ENCODE measurements at places on chromosomes 2 and 18.

GRCh38 chr2:146048141-146048540 is 1528.2 kb upstream of the ZEB2 start:
- no peak for DNase-seq

GRCh38 chr2:119764832-119765231 is 5.1 kb downstream of the PTPN4 start:
- DNase-seq, result no peak

GRCh38 chr18:44065206-44065605 is 615.5 kb upstream of the SETBP1 start:
- DNase-seq, result no peak

GRCh38 chr2:233429175-233429897 is 75.0 kb downstream of the DGKD start:
- DNase-seq, result no peak

DNA sequence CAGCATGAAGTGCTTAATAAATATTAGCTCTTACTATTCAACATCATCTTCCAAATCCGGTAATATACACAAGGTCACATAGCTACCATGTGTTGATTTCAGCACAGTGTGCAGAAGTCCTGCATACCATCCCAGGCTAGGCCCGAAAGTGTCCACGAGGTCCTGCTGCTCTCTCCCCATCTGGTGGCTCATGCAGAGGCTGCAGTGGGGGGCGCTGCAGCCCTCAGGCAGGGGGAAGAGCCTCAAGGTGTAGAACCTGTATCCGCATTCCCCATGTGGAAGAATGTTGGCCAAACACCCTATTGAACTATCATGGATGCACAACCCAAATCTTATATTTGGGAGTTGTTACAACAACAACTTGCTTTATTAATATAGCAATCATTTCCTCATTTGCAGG is 88.5 kb downstream of the ST6GAL2 start:
- DNase-seq, result no peak

DNA sequence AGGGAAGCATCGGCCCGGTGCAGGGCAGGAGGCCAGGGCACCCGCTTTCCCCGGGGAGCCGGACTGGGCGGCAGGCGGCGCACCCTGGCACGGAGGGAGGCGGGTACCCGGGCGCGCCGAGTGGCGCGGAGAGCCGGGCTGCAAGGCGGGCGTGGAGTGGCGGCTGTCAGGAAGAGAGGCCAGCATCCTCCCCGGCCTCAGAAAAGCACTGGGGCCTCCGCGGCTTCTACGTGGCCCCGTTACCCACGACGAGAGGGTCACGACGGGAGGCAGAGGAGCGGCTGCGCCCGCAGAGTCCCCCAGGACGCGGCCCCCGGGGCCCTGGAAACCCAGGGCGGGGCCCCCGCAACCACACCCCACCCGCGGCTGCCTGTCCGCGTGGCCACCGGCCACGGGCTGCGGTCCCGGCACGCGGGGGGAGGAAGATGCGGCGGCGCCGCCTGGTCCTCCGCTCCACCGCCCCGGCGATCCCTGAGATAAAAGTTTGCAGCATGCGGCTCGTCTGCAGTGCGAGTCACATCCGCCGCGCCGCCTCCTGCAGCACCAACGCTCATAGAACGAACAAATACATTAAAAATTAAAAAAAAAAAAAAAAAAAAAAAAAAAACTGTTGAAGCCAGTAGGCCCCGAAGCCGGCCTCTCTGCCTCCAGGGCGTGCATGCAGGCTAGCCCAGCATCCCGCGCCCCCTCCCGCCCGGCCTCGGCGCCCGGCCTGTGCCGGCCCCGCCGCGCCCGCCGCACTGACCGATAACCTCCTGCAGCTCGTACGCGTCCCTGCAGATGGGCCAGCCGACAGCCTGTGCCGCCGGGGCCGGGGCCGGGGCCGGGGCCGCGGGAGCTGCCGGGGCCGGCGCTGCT is 683 bp downstream of the STK39 start:
- DNase-seq, result no peak

DNA sequence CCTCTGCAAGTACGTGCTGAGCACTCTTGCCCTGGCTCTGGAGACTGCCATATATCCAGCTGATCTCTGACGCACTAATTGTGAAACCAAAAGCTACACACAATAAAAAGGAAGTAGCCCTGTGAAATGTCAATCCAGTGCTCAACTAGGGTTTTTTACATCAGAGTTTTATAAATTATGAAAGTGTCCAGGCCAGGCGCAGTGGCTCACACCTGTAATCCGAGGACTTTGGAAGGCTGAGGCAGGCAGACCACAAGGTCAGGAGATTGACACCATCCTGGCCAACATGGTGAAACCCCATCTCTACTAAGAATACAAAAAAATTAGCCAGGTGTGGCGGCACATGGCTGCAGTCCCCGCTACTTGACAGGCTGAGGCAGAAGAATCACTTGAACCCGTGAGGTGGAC is 24.5 kb upstream of the PEX13 start:
- DNase-seq, result no peak

- DNase-seq, result no peak
These were observed 800 bp downstream of the TTC21B start for GRCh38 chr2:165952741-165953211.

DNA sequence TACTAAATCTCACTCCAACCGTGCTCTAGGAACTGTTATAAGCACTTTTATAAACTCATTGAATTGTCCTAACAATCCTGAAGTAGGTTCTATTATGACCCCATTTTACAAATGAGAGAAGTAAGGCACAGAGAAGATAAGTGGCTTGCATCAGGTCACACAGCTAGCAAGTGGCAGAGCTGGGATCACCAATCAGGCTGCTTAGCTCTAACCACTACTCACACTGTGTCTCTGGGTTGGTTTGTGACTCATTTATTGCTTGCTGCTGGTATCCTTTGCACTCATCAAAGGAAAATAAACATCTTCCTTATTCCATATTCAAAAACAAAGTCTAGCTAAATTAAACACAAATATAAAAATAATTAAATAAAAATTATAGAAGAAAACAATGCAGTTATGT is 42.5 kb upstream of the IL1R2 start:
- no peak for DNase-seq

- no peak for DNase-seq
These were observed 91.6 kb downstream of the BIN1 start for GRCh38 chr2:127015106-127015910.

GRCh38 chr2:239275847-239276831 is 124.7 kb downstream of the HDAC4 start:
- no peak for DNase-seq

- DNase-seq, result no peak
These were observed 803.6 kb upstream of the FANCL start for GRCh38 chr2:59044736-59045135.

- no peak for DNase-seq
These were observed 850.6 kb downstream of the CNTNAP5 start for GRCh38 chr2:124875627-124876244.

- no peak for DNase-seq
These were observed 57.2 kb upstream of the BOD1L2 start for GRCh38 chr18:57089702-57090101.

DNA sequence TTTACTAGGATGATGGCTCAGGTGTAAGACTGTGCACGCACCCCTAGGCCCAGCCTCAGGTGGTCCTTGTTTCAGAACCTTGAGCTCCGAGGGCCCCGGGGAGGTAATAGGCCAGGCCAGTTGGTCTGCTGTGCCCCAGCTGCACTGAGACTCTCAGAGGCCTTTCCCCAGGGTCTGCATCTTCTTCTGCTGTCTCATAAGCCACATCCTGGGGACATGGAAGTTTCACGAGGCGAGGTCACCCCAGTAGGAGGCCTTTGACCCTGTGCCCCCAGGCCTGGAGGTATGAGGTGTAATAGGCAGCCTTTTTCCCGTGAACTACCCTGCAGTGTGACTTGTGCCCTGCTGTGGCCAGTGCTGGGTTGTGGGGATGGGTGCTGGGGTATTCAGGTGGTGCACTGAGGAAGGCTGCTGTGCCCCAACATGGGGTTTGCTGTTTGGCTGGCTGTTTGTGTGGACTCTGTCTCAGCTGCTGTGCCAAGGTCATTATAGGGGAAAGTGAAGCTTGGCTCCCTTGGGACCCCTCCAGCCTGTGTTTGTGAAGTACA is 6.9 kb downstream of the OXER1 start:
- DNase-seq, result no peak

- DNase-seq, result no peak
These were observed 1.2 kb downstream of the ME2 start for GRCh38 chr18:50880119-50880465.

DNA sequence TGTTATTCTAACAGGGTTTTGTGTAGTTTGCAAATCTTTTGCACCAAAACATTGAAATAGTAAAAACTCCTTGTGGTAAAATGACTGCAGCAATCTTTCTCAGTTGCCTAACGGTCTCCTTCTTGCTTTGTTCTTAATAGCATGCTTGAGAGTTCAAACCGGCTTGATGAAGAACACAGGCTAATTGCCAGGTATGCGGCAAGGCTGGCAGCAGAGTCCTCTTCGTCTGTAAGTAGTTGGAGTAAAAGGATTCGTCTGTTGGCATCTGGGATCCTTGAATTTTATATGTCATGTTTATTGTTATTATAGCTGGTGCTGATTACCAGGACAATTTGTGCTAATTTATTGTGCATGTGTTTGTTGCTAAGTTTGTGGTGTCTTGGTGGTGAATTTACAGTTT is 138.1 kb downstream of the DTNA start:
- DNase-seq, result no peak

GRCh38 chr2:219997341-219997851 is 370.0 kb downstream of the SLC4A3 start:
- no peak for DNase-seq

- DNase-seq, result no peak
These were observed 572 bp upstream of the ZNF516 start for GRCh38 chr18:76495435-76496193.

DNA sequence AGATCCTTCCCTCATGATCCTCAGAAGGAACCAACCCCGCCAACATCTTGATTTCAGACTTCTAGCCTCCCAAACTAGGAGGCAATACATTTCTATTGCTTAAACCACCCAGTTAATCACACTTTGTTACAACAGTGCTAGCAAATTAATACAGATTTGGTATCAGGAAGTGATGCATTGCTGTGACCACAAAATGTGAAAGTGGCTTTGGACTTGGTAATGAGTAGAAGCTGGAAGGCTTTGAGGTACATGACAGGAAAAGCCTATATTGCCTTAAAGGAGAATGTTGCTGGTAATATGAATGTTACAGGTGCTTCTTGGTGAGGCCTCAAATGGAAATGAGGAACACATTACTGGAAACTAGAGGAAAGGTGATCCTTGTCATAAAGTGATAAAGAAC is 260.3 kb downstream of the SATB2 start:
- DNase-seq, result no peak

DNA sequence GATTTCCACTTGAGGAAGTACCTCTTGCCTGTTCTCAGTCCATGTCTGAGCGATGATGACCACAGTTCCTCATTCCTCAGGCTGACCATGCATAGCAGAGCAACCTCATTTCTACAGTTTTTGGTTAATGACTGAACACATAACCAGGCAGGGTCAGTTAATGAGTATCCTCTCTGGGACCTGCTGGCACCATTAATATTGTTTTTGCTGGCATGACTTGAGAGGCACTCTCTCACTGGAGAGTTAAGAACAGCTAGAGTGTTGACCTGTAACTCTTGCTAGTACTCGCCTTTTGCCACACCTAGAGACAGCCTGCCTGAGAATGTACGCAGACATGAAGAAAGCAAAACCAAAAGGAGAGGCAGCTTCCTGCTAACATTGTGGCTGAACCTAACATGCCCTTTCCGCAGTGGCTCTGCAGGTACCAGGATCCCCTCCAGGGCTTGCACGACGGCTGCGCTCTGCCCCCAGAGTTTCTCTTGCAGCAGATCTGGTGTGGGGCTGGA is 23.9 kb downstream of the PECR start:
- DNase-seq, result peak; percentile 13

- DNase-seq, result no peak
These were observed 227.7 kb downstream of the RND3 start for GRCh38 chr2:150259746-150260145.

- DNase-seq, result no peak
These were observed 120.4 kb downstream of the RNF152 start for GRCh38 chr18:61772293-61772848.

- DNase-seq, result no peak
These were observed 35.4 kb downstream of the HJURP start for GRCh38 chr2:233818639-233819621.

DNA sequence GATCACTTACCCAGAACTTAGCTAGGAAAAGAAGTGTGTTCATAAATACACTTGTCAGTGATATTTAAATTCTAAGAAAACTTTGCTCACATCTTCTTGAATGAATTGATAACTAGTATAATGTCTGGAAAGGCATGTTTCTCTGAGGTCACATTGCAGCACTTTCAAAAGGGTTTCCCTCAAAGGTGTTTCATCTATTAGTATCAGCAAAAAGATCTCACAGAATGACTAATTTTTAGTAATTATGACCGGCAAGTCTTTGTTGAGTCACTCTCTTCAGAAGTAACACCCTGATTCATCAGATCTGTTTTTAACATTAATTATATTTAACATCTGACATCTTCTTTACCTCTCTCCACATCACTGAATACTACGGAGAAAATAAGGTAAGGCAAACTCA is 222.3 kb downstream of the IKZF2 start:
- no peak for DNase-seq

DNA sequence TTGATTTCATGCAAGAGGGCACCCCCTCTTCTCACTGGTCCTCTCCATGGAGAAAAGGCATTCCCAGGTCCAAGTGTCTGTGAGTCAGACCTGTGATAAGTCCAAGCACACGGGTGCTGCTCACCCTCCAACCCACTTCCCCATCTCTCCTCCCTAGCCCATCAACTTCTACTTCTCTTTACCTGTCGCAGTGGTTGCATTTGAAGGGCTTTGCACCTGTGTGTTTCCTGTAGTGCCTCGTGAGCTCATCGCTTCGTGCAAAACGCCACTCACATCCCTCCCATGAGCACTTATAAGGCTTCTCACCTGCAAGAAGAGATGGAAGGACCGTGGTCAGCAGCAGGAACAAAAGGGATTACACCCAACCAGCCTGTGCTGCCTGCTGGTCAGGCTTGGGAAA is 77.5 kb downstream of the KLF7 start:
- no peak for DNase-seq

DNA sequence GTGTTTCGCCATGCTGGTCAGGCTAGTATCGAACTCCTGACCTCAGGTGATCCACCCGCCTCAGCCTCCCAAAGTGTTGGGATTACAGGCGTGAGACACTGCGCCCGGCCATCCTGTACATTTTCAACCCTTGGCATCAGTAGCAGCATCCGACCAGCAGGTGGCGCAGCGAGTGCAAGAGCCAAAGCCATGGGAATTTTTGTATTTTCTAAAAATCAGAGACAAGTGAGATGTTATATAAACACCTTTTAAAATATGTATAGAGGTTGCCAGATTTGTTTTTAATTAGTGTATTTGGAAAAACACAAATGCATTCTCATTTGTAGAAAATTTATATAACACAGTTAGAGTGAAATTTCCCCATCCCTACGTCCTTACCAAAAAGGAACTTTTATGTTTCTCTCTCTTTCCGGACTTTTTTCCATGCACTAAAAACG is 36.8 kb downstream of the MOGAT1 start:
- DNase-seq, result peak; percentile 64

- DNase-seq, result peak; percentile 45
These were observed 79.0 kb downstream of the CIB4 start for GRCh38 chr2:26561918-26562810.

GRCh38 chr2:189285349-189285748 is 105.8 kb upstream of the COL5A2 start:
- DNase-seq, result no peak
